ENCODE measurements at places on chromosomes 5 and 9.

DNA sequence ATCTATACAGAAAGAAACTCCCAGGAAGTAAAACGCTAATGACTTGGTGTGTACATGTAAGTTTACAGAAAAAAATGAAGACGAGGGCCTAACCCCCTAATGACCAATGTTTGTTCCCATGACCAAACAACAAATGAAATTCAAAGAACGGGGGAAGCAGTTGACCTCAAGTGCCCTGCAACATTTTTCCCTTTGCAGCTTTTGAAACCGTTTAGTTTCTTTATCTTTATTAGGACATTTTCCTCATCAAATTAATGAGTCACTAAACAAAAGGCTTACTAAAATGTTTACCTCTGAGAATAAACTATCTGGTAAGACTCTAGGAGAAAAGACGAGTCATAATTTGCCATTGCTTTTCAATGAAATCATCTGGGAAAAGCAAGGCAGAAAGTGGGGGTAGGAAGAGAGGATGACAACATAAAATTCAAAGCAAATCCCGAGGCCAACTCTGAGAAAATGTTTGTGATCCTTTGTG lies 57.4 kb downstream of the LHFPL2 start:
- no peak for DNase-seq

- no peak for DNase-seq
These were observed 129.5 kb upstream of the CPEB4 start for GRCh38 chr5:173758676-173759075.

- no peak for DNase-seq
These were observed 143.5 kb upstream of the ALDH1B1 start for GRCh38 chr9:38249049-38249448.

GRCh38 chr5:177410575-177410974 lies 1.2 kb upstream of the F12 start:
- no peak for DNase-seq

DNA sequence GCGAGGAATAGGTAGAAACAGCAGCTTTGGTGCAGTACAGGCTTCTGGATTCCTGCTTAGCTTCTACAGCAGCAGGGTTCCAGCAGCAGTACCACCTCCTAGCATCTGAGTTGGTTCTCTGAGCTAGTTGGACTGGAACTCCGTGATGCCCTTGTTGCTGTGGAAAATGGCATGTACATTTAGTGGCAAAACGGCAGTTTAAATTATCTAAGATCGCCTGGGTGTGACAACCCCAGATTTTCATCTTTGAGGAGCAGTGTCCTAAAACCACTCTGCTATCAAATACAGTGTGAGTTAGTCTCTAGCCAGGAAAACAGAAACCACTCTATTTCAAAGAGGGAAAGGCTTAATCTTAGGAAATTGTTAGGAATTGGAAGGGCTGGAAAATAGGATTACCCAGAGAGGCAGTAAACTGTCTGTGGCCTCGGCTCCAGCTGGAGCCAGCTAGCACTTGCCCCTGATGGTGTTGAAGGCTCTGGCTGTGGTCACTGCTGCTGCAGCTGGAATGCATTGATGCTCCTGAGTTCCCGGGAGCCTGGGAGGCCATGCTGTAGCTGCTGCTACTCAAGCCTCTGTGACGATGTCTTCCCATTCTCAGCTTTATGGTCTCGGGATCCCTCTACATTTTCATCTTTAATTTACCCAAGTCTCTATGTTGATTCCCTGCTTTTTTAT lies 29.4 kb downstream of the RAD23B start:
- no peak for DNase-seq

DNA sequence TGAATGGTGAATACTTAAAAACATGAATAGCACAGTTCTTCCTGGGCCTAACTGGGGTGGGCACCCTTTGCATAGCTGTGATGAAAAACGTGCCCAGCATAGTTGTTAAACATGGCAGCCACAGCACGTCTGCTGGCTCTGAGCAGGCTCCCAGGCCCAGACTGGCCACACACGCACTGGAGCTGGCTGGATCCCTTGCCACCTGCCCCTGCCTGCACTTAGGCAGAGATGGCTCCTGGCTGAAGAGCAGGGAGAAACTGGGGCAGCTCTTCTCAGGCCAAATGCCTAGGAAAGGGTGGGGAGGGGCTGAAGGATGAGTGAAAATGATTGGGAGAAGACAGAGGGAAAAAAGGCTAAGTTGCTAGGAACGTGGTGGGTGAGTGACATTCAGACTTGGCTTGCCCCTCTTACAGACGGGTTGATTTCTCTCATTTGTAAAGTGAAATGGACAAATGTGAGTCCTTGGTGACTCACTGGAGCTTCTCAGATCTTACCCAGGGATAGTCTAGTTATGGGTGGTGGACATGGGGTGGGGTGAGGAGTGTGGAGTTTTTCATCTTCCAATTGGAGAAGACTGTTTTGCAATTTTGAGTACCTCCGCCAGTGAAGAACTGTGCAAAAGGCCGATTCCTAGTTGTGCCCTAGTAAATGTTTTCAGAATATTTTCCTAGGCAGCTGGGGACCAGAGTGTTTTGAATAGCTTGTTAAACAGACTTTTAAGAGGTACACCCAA lies 42.4 kb downstream of the TRIO start:
- no peak for DNase-seq

DNA sequence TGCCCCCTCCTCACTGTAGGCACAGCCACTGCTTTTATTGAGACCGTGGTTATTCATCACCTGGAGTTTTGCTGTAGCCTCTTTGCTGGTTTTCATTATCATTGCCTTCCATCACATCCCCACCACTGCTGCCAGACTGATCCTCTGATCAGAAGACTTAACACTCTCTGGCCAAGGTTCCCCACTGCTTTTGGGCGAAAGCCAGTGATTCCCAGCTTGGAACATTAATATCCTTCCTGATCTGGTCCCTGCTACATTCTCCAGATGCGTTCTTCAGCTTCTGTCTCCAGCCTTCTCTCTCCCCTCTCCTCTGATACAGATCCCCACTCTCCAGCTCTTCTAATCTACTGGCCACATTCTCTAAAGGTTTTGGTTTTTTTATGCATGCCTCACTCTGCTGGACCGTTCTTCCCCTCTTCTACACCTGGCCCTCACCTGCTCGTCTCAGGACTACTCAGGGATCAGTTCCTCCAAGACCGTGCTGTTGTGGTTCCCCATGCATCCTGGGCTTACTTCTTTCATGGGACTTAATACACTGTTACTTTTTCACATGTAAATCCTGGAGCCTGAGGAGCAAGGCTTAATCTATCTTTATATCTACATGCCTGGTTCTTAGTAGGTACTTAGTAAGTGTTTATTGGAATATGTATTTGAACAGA lies 115.0 kb downstream of the PRKACG start:
- DNase-seq = no peak
